Thoracic aorta (tissue), 2 donors: ENCODE measurements at places on chromosomes 6 and 20. TPM values are rescaled to one million over a fixed set of nuclear protein-coding genes. Genes with fewer than 3 reads are reported as not detected.

Gene MKKS
- total RNA-seq, result 13.0 TPM

Gene HLA-DQB2
- total RNA-seq, result 2.4 TPM

Gene MPC1
- 43.8 TPM for total RNA-seq

Gene COL9A1
- not detected for total RNA-seq

Gene SAPCD1
- 13.3 TPM for total RNA-seq

Gene DCBLD1
- total RNA-seq, result 6.4 TPM

Gene CNKSR3
- total RNA-seq, result 20.2 TPM

Gene C6orf15
- total RNA-seq, result not detected

GRCh38 chr6:89977808-89978748 is 83.8 kb downstream of the GJA10 start:
- no peak for DNase-seq

- no peak for DNase-seq
These were observed 46.4 kb upstream of the SPDEF start for GRCh38 chr6:34602318-34603111.

GRCh38 chr6:37523412-37523811 is 23.7 kb upstream of the CCDC167 start:
- no peak for DNase-seq

- no peak for DNase-seq
These were observed 36.8 kb upstream of the LRFN2 start for GRCh38 chr6:40623932-40624331.

GRCh38 chr20:62831361-62831788 is 14.5 kb downstream of the COL9A3 start:
- DNase-seq, result no peak

- no peak for DNase-seq
These were observed 10.1 kb downstream of the MAP3K5 start for GRCh38 chr6:136782021-136782770.

DNA sequence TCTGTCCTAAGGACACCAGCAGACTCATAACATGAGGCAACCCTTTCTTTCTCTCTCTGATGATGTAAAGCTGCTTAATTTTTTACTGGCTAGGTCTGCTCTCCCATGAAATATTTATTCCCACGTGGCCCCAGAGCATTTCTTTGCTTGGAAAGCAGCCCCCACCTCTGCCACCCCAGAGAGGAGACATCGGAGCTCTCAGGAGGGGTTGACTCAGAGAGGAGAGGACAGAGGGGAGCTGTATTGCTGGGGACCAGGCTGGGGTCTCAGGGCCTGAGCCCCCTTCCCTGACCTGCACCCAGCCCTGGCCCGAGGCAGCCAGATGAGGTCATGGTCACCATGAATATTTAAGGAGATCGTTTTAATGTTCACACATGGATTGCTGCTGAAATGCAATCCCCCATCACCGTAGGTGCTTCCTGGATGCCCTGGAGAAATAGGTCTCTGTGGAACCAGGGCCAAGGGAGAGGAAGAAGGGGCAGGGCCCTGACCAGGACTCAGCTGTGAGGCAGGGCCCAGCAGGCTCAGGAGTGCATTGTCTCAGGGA is 117.5 kb downstream of the DLL1 start:
- no peak for DNase-seq

- DNase-seq, result no peak
These were observed 1.5 kb downstream of the COL21A1 start for GRCh38 chr6:56245903-56246351.

- DNase-seq, result no peak
These were observed 558 bp downstream of the LINC00237 start for GRCh38 chr20:21105429-21106170.

DNA sequence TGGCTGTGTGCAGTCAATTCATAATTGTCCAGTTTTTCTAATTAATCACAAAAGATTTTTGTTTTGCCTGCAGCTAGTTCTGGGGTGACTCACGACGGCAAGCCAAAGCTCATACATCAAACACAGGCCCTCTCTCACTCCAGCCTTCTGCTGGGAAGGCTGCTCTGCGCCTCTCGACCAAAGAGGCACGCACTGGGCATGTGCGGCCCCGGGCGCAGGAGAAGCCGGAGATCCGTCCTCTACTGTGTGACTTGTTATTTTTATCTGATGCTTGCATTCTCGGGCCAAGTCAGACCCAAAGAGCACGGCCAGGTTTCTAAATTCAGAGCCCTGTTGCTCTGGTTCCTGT is 98.5 kb downstream of the TFAP2A start:
- no peak for DNase-seq

DNA sequence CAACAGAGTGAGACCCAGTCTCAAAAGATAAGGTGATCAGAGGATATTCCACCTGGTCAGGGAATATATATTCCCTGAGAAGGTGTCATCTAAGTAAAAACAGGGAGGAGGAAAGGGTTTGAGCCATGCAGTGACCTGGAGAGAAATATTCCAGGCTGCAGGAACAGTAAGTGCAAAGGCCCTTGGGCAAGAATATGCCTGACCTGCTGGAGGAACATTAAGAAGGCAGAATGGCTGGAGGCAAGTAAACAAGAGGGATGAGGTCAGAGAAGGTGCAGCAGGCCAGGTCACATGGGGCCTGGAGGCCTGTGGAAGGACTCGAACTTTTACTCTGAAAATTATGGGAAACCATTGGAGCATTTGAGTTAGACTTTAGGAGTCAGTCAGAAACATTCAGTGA is 6.7 kb downstream of the DEF6 start:
- no peak for DNase-seq

- no peak for DNase-seq
These were observed 884.4 kb downstream of the PHF3 start for GRCh38 chr6:64520050-64520449.

DNA sequence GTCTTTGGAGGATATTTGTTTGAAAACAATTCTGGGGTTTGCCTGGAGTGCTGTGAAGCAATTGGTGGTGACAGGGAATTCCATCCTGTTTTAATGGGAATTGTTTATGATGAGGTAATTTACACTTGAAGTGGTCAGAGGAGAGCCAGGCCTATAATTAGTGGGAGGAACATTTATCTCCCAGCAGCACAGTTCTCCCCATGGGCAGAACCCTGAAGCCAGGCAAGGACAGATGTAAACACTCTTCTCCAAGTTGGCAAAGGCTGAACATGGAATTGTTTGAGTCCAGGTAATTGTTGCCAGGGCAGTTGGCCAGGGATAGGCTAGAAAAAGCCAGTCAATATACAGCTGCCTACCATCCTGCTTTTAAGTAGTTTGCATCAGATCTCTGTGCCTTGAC is 789.7 kb downstream of the FRK start:
- DNase-seq, result no peak

- no peak for DNase-seq
These were observed 17.4 kb downstream of the SIM1 start for GRCh38 chr6:100447081-100447899.

DNA sequence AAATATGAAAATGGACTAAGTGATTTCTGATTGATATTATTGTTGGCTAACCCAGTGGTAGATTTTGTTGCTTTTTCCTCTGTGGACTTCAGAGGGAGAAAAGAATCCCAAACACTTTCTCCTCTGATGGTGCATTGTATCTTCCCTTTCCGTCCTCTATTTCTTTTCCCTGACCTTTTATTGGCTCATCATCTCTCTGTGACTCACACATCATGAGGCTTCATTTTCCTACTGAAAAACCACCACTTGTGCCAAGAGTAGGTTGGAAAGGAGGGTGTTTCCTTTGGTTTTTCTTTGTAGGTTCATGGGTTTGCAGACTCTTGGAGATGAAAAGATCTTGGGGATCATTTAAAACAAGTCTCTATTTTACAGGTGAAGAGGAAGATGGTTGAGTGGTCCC is 311.7 kb upstream of the JAG1 start:
- DNase-seq, result no peak

DNA sequence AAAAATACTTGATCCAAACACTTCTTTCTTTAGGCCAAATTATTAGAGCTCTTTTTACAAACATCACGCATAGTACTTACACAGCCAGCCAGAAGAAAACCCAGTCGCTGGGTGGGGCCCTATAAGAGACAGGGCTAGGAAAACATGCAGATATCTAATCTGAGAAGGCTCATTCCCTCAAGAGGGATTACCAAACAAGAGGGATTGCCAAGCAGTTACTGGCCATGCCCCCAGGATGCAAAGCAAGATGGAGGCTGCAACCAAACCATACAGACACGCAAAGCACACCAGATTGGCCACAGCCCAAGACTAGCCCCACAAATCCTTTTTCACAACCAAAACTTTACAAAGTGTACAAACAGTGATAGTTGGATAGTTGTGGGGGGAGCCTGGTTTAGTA is 1235.4 kb upstream of the GJE1 start:
- no peak for DNase-seq

DNA sequence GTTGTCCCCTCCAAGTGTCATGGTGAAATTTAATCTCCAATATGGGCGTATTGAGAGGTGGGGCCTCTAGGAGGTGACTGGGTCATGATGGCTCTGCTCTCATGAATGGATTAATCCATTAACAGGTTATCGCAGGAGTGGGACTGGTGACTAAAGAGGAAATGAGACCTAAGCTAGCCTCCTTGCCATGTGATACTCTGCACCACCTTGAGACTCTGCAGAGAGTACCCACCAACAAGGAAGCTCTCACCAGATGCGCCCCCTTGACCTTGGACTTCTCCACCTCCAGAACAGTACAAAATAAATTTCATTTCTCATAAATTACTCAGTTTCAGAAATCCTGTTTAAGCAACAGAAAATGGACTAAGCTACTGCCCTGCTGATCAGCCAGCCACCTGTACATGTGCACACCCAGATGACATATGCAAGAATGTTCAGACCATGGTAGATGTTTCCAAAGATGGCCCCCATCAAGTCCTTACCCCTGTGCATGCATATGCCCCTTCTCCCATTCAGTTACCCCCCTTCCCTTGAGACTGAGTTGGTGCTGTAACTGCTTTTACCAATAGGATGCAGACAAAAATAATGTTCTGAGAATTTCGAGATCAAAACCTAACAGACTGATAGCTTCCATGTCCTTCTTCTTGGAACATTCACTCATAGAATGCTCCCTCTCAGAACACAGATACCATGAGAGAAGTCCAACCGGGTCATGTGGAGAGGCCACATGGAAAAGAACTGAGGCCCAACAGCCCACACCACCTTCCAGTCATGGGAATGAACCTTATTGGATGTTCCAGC is 28.4 kb downstream of the MAP3K5 start:
- no peak for DNase-seq

DNA sequence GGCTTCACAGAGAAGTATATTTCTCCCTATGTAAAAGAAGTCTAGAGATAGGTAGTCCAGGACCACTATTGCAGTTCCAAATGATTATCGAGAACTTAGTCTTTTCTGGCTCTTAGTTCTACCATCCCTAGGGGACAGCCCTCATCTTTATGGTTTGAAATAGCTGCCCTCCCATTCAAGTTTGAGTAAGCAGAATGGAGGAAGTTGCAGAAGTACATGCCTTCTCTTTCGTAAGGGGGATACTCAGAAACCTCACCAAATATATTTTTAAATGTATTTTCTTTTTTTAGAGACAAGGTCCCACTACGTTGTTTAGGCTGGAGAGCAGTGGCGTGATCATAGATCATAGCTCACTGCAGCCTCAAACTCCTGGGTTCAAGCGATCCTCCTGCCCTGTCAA is 236.8 kb upstream of the RREB1 start:
- DNase-seq, result no peak

DNA sequence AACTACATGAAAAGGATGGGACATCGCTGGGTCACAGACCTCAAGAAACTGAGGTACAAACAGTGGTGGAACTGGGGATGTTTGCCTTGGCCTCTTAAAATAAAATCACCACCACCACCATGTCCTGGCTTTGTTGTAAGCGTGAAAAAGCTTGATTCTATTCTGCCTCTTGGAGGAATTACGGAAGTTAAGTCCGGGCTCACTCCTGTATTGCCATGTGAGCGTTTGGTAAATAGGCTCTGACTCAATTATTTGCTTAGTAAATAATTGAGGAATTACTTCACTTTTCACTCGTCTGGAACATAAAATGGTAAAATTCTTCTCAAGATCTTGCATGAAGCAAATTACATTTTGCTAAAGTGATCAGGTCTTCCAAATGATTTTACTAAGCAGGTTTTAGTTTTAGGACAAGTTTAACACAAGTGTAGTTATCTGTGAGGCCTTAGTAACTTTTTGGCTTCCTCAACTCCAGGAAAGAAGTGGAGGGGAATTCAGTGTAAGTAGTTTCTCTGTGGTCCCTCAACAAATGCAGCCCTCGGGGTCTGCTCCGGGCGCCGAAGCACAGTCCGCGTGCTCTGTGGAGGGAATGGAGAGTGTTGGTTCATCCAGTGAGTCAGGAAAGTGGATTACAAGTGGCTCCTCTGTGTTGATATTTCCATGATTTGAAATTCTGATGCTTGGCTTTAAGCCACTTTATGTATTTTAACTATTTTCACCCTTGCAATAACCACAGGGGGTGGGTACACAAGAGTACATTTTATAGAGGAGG is 23.8 kb downstream of the IYD start:
- DNase-seq, result no peak

GRCh38 chr20:36497856-36498255 is 43.5 kb upstream of the MYL9 start:
- DNase-seq, result no peak

DNA sequence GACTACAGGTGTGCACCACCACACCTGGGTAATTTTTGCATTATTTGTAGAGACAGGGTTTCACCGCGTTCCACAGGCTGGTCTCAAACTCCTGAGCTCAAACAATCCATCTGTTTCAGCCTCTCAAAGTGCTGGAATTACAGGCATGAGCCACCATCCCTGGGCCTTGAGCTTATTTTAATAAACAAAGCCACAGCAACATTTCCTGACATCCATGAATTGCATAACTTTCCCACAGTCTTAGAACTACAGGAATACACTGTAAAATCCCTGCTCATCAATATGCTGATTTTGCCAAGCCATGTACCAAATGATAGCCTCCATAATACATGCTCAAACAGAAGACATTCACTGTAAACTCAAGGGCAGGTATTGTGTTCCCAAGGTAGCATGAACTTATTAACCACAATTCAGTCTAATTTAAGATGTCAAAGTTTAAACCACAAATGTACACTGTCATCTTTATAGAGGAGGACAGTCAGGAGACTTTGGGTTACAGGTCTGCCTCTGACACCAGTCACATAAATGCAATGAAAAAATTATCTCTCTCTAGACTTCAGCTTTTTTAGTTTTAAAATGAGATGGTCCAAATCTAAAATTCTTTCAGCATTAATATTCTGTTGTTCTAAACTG is 40.0 kb downstream of the NUDT3 start:
- DNase-seq, result no peak
